ENCODE measurements at places on chromosomes 3 and 15.

DNA sequence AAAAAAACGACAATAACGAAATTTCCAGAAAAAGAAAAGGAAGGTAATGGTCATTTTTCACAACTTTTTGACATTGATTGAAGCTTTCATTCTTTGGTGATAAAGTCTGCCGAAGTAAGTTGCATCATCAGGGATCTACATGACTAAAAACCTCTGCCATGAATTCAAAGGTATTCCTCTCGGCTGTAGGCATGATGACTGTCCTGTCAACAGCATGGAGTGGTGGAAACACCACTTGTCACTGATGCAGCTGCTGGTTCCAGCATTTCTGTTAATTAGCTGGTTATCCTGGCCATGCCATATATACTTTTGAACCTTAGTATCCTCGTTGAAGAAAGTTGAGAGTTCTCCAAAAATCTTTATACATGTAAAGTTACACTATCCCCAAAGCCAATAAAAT is 859.0 kb upstream of the ARPP21 start:
- DNase-seq = no peak

GRCh38 chr15:95866711-95867440 is 463.6 kb upstream of the NR2F2 start:
- DNase-seq = peak; percentile 73

DNA sequence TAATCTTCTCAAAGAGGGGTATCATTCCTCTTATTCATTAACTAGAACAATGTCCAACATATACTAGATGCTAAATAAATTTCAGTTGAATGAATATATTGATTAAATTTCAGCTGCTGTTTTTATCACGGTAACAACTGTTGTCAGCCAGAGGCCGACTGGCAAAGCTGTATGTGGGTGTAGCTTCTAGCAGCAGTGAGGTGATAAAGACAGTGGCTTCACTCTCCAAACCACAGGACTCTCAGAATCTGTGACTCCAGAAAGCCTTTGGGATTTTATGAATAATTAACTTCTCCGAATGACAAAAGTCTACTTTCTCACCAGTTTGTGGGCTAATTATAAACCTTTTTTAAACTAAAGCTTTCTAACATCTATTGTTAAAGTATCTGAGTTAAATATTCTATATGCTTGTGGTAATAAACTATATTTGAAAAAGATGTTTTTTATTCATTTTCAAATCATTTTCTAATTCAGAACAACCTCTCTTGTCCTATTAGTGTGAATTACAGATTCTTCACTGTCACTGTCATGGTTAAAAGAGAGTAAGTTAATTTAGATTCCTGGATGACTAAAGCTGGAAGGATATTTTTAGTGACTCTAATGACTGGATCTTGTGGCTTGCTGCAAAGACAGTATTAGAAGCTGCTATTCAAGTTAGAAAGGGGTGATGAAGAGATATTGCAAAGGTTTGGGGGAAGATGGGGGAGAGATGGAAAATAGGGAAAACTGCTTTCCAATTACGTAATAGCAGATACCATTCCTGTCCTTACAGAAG is 796.4 kb upstream of the ARPP21 start:
- DNase-seq = no peak

DNA sequence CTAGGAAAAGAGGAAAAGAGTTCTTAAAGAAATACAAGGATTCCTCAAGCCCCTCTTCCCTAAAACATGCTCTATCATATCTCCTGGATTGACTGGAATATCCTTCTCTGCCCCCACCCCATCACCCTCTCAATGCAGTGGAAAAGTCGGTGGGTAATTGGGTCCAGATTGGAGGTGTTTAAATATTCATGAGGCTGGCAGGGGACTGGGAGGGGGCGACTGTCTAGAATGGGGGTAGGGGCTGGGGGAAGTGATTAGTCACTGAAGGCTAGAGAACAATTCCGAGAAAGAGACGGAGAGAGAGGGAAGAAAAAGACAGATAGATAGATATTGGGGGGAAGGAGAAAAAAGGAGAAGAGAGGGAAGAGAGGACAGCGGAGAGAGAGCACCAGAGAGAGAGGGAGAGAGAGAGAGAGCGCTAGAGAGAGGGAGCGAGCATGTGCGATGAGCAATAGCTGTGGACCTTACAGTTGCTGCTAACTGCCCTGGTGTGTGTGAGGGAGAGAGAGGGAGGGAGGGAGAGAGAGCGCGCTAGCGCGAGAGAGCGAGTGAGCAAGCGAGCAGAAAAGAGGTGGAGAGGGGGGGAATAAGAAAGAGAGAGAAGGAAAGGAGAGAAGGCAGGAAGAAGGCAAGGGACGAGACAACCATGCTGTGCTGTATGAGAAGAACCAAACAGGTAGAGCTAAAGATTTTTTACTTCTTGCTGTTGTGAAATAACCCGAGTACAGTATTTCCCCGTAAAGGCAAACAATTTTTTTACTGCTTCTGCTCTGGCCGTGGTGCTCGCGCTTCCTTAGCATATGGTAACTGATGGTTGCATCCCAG is at the start of gene GAP43:
Gene GAP43 (plus strand): TSS at position 467 of the 825 bp plus-strand sequence. CDS start 180 bp downstream, at position 647.
- DNase-seq = peak; percentile 75

GRCh38 chr3:188133646-188134045 is 20.3 kb upstream of the LPP start:
- peak; percentile 72 for DNase-seq

DNA sequence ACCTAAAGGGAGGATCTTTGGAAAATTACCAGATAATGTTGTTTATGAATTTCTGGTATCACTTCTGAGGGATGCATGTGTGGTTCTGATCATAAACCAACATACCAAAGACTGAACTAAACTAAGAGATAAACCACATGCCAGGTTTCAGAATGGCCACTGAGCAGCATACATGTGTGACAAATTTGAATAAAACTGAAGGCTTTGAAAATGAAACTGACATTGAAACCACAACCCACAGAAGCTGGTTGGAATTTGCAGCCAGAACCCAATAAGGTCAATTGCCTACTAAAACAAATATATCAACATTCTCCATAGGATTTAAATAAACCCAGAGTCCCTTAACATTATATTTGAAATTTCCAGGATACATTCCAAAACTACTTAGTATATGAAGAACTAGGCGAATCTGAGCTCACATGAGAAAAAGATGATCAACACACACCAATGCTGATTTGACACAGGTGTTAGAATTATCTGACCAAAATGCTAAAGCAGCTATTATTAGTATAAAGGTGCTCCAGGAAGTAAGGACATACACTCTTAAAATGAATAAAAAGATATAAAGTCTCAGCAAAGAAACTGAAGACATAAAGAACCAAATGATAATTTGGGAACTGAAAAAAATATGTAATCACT is 125.0 kb downstream of the ZNF280D start:
- DNase-seq = no peak

DNA sequence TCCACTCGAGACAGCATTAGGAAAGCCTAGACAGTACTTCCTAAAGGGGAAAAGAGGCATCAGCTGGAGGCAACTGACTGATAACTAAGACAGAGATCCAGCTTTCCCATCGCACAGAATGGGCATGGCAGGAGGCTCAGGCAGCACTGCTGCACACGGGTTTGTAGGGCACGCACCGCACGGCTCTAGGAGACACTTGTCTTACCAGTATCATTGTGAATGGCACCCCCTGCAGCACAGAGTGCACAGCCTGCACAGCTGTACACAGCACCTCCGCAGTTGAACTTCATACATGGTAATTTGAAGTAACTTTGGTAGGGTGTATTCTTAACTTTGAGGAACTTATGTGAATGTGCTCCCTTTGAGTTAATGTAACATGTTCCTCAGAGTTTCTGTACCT is 281.6 kb downstream of the PLCL2 start:
- no peak for DNase-seq

DNA sequence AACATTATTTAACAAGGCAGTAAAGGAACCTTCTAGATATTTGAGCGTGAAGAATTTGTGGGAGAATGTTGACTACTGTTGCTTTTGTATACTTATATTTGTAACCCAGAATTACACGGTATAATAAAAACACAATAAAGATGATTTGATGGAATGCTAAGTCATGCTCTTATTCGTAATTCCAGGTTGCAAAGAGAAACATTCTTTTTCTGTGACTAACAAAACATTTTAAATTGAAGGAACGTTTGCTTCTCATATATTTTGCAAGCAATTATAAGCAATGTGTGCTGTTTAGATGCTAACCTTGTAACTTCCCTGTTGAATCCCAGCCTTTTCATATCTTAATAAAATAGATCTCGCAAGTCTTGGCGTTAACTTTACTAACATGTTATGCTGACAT is 124.4 kb upstream of the CGNL1 start:
- peak; percentile 43 for DNase-seq

- no peak for DNase-seq
Observed at GRCh38 chr15:80562846-80563245, 132.3 kb upstream of the ABHD17C start.

- no peak for DNase-seq
Observed at GRCh38 chr3:46984591-46985459, 5.4 kb downstream of the NBEAL2 start.

GRCh38 chr3:169980055-169980454 is 13.4 kb downstream of the SEC62 start:
- peak; percentile 89 for DNase-seq

GRCh38 chr3:185866555-185866954 is 41.7 kb upstream of the IGF2BP2 start:
- no peak for DNase-seq

DNA sequence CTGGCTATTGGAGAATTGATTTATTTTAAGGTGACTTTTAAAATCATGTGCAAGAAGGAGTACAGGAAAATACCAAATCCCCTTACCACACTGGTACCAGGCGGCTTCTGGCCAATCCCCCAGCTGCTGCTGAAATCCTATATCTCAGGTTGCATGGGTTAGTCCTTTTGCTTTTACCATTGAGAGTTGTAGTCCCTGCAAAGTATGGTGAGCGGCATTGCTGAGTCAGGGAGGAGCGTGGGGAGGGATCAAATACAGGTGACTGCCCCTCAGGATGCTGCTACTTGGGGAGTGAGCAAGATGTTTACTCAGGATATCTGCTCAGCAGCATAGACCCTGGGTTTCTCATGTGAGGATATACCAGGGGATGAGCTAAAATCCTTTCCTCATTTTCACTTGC is 131.9 kb upstream of the STAC start:
- DNase-seq = no peak

DNA sequence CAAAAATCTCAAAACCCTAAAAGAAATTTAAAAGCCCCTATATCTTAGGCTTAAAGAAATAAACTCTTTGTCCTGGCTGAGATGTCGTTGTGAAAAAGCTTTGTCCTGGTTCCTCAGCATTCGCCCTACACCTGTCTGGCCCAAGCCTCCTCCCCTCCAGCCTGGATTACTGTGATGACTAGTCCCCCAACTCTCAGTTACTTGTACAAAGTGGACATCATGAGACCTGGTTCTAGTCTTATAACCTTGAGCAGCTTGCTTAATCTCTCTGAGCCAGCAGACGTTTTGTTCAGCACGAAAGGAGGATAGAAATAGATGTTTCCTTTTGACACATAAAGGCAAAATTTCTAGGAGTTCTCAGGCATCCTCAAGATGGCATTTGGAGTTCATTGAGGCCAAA is 51.6 kb downstream of the FILIP1L start:
- DNase-seq = no peak

GRCh38 chr3:121836481-121836880 is 1.5 kb downstream of the EAF2 start:
- no peak for DNase-seq

DNA sequence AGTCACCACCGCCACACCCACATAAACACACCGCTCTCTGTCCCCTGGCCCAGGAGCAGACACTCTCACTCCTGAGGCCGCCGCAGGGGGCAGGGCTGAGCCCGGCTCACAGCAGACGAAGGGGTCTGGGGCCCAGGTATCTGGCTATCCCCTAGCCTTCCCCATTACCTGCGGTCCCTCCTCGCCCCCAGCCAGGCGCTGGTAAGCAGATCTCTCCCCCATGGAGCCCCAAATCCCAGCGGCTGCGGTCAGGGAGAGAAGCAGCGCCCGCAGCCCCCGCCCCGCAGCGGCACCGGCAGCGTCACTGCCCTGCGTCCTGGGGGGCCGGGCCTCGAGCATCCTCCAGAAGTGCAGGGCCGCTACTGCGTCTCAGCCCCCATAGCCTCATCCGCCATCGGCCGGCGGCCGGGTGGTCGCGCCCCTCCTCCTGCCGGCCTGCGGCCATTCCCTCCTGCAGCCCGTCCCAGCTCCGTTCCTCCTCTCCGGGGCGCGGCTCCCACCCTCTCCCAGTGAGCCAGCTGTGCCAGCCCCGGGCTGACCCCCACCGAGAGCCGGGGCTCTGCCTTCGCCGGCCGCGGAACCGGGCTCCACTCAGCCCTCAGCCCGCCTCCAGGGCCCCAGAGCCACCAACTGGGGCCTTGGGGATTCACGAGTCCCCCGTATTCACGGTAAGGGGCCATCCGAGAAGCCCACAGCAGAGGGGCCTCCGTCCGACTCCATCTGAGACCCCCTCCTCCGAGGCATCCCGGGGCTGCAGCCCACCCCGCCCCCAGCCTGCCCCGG is 13.1 kb downstream of the TNK2 start:
- DNase-seq = peak; percentile 27

DNA sequence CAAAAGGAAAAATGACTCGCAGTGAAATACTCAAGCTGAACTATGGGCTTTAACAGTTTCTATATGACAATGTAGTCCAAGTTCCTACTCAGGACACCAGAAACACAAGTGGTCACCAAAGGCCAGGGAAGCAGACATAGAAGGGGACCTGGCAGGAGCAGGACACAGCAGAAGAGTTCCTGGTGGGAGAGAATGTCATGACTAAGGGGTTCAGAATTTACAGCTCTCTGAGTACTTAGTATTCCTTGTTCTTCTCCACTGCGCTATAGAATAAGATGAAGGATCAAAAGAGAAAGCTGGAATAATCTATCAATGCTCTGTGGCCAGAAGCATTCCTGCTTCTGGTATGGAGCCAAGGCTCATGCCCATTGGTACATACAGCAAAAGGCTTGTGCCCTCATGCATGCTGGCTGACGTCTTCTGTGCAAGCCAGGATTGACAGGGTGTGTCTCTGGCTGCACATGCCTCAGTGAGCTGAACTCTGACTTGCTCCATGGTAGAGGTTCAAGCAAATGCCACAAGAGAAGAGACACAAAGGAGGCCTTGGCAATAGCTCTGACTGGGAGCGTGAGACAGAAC is 128.7 kb upstream of the SLC2A2 start:
- no peak for DNase-seq

- no peak for DNase-seq
Observed at GRCh38 chr3:129577366-129577765, 29.1 kb downstream of the PLXND1 start.

GRCh38 chr15:58521293-58521991 is 89.7 kb downstream of the LIPC start:
- DNase-seq = peak; percentile 88

GRCh38 chr3:171967137-171967783 is 72.1 kb upstream of the FNDC3B start:
- peak; percentile 90 for DNase-seq

DNA sequence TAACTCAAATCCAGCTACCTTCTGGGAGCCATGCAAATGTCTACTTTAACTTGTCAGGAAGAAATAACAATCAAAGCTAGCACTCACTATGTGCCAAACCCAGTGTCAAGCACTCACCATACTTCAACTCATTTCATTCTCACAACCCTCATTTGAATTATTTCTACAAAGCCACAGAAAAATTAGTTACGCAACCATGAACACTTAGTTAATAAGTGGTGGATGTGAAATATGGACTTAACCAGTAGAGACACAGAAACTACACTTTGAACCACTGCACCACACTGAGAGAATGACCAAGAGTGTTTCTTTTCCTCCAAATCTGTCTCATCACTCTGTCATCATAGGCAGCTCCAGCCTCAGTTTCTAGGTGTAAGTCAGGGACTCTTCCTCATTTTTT is 91.0 kb upstream of the MBNL1 start:
- no peak for DNase-seq

- no peak for DNase-seq
Observed at GRCh38 chr15:90609242-90610180, 79.8 kb downstream of the CRTC3 start.

Measured in cardiac fibroblast (primary cell).